ENCODE measurements at places on chromosomes 12 and 14. TPM values are rescaled to one million over a fixed set of nuclear protein-coding genes. Genes with fewer than 3 reads are reported as not detected.

DNA sequence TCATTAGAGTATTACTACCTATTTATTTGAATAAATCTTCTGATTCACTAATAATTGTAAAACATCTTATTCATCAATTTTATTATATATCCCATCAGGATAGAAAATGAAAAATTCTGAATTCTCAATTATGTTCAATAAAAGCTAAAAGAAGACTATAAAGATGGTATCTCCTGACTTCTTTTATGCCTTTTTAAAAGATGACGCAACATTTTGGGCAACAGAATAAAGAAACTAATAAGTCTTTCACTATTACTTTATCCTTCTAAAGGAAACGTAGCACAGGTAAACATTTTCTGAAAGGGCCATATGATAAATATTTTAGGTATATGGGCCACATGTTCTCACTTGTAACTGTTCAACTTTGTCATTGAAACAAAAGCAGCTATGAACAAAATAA lies 10.1 kb upstream of the ATXN7L3B start:
- DNase-seq: no peak

KRT83 gene
- not detected for total RNA-seq

ATF7 gene
- total RNA-seq: 22.6 TPM

DNA sequence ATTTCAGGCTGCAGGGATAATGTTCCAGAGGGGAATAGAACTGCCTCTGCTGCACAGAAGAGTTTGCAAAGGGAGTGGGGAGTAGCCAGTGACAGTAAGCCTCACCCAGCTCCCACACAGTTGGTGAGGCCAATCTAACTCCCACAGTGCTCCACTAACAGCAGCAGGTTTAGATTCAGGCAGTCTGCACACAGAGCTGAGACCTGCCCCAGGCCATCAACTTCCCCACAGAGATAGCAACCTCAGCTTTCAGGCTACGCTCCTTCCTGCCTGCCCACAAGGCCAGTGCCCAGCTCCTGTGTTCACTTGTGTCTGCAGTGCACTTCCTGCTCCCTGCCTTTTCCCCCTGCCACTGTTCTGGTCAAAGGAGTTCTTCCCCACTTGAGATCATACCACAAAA lies 107.5 kb downstream of the TBC1D30 start:
- DNase-seq: no peak

DNA sequence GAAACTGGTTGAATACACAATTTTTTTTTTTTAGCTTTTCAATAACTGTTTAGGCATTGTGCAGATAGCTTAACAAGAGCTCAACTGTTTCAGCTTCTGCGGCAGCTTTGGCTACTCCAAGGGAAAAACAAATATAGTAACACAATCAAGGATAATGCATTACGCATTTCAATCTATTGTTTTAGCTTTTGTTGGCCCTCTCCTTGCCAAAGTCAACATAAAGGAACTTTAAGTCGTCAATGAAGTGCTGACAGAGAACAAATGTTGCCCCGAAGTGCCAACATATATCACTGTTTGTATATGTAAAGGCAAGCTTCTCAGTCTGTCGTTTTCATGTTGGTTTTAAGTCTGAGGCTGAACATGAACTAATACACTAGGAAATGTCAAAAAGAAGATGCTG lies 1087.4 kb upstream of the FLRT2 start:
- DNase-seq: no peak

DNA sequence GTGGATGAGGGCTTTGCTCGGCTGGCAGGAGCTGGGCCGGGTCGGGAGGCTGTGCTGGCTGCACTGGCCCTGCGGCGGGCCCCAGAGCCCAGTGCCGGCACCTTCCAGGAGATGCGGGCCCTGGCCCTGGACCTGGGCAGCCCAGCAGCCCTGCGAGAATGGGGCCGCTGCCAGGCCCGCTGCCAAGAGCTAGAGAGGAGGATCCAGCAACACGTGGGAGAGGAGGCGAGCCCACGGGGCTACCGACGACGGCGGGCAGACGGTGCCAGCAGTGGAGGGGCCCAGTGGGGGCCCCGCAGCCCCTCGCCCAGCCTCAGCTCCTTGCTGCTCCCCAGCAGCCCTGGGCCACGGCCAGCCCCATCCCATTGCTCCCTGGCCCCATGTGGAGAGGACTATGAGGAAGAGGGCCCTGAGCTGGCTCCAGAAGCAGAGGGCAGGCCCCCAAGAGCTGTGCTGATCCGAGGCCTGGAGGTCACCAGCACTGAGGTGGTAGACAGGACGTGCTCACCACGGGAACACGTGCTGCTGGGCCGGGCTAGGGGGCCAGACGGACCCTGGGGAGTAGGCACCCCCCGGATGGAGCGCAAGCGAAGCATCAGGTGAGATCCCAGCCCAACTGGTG lies 11.5 kb downstream of the ARHGEF40 start:
- no peak for DNase-seq

DNA sequence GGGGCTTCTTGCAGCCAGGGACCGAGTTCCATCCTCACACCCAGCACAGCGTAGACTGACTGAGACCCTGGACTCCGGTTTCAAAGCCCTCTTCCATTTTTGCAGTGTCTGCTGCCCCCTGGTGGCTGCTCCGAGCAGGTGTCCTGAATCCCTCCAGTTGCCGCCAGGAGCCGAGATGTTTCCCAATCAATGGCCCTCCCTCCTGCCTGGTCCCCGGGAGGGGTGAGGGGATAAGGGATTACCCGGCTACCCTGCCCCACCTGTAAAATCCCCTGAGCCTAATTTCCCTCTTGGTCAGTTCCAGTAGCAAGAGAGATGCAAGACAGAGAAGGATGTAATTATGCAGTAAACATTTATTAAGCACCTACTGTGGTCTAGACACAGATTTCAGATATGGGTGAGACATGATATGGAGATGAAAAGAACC lies 55.0 kb downstream of the PHETA1 start:
- peak; percentile 79 for DNase-seq

SYT1 gene
- total RNA-seq: not detected

IAPP gene
- not detected for total RNA-seq

DNA sequence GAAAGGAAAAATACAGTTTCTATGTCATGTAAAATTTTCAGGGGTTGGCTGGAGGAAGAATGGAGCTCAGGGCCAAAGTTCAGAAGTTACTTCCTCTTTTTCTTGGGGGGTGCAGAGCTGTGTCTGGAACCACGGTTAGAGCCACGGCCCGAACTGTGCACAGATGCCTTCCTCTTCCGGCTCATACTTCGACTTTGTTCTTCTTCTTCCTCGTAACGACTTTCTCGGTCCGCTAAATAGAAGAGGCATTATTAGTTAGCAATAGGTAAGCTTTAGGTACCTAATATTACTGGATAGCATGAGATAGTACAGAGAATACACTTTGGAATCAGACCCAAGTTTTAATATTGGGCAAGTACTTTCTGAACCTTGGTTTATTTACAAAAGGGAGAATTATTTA lies 31.2 kb downstream of the SUPT16H start:
- DNase-seq: no peak

DNA sequence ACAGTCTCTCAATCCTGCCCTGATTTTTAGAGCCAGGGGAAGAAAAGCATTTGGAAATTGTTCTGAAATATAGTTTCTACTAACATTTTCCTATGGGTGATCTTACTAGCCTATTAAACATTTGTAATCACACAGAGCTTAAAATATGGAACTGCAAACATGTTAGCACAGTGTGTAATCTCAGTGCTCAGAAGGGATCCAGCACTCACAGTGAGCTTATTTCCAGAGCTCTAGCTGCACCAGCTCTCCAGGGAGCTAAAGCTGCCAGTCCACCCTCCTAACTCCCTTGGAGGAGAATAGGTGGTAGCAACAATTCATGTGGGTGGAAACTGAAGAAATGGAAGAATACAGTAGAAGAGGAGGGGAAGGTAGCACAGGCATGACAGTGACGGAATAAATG lies 64.9 kb upstream of the SYT1 start:
- DNase-seq: no peak

GRCh38 chr12:100375038-100375735 lies 18.3 kb downstream of the SLC17A8 start:
- DNase-seq: no peak

BDKRB2 gene
- not detected for total RNA-seq

GRCh38 chr14:65676361-65677014 lies 264.0 kb downstream of the FUT8 start:
- DNase-seq: no peak

- DNase-seq: no peak
These were observed 54.3 kb upstream of the TMCC3 start for GRCh38 chr12:94704452-94705306.

- no peak for DNase-seq
These were observed 35.8 kb downstream of the ATP2A2 start for GRCh38 chr12:110316861-110317260.

DNA sequence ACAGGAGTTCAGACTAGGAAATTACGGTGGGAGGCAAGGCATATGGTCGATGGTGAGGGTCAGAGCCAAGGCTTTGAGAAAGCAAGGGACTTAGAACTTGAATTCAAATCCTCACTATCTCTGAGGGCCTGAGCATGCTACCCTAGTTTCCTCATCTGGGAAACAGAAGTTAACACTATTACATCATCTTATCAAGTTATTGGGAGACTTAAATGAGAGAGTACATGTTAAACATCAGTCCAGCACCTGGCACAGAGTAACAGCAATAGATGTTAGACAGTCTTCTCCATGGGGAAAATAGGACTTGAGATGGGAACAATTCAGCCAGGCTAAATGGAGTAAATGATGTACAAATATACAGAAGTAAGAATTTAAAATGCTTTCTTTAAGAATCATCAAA lies 38.5 kb downstream of the SLC38A1 start:
- no peak for DNase-seq

- DNase-seq: no peak
These were observed 167.6 kb downstream of the ANO2 start for GRCh38 chr12:5777451-5777850.

- no peak for DNase-seq
These were observed 720.5 kb downstream of the VRK1 start for GRCh38 chr14:97517566-97518234.

- DNase-seq: no peak
These were observed 392.5 kb downstream of the ADAMTS20 start for GRCh38 chr12:43159506-43159905.

DNA sequence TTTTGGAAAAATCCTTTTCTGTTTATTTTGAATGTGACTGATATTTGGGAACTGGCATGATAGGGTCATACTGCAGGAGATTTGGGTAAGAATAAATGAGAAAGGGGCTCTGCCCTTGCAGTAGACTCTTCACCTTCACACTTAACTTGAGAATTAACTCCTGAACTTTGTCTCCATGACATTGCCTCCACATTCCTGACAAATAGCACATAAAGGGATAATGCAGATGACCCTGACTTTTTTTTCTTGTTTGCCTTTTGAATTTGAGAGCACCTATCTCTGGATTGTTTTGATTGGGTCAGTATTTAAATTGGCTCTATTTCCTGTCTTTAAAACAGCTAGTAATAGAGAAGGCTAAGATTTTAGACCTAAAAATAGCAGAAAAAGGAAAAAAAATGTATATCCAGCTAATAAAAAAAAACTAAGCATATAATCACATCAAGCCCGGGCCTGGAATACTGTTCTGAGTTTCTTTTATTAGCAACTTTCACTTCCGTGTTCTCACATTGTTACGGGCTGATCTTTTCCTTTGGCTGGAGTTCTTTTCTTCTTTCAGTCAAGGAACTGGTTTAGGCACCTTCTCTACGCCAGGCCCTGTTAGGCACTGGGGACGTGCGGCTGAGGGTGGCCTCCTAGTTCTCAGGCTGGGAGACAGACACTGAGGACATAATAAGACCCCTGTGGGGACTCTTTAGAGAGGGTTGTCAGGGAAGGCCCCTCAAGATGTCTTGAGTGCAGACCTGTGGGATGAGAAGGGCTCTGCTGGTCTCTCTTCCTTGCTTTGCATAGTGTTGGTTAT lies 53.1 kb upstream of the GNPNAT1 start:
- no peak for DNase-seq

- peak; percentile 11 for DNase-seq
These were observed 4.0 kb upstream of the NAA25 start for GRCh38 chr12:112112409-112113133.

ALDH2 gene
- total RNA-seq: 3.2 TPM

SERPINA9 gene
- not detected for total RNA-seq

OTOGL gene
- total RNA-seq: not detected

CD163 gene
- not detected for total RNA-seq

DNA sequence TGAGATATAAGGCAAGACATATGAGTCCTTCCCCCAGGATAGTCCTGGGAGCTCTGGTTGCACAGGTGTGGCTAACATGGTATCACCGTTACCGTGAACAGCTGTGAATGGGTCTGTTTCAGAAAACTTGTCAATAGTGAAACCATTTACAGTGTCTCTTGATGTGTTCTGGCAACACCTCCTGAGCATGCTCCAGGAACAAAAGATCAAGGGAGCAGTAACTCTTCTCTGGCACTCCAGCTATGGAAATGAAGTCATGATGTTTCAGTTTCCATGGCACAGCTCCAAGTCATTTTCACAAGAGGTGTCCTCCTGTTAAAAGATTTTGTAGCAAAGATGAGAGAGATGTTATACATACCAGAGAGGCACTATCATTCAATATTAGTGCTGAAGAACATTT lies 253.7 kb downstream of the SNAPC1 start:
- DNase-seq: no peak

- DNase-seq: no peak
These were observed 52.1 kb downstream of the DERA start for GRCh38 chr12:15963271-15963670.

- DNase-seq: no peak
These were observed 48.7 kb downstream of the DPF3 start for GRCh38 chr14:72845196-72845595.

- DNase-seq: no peak
These were observed 15.8 kb upstream of the ORAI1 start for GRCh38 chr12:121610239-121611149.

DNA sequence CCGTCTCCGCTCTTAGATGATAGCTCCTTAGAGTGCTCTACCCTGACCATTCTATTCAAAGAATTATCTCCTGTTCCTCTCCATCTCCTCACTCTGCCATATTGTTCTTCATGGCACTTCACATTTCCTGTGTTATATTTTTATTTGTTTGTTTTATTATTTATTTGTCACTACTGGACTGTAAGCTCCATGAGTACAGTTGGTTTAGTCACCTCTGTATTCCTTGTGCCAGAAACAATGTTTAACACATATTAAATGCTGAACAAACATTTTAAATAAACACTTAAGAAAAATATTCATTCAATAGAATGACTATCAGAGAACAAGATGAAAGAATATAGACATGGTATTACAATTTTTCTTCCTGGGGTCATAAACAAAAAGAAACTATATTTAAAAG lies 35.6 kb downstream of the KIAA0586 start:
- no peak for DNase-seq

GALNT8 gene
- total RNA-seq: 0.38 TPM

DNA sequence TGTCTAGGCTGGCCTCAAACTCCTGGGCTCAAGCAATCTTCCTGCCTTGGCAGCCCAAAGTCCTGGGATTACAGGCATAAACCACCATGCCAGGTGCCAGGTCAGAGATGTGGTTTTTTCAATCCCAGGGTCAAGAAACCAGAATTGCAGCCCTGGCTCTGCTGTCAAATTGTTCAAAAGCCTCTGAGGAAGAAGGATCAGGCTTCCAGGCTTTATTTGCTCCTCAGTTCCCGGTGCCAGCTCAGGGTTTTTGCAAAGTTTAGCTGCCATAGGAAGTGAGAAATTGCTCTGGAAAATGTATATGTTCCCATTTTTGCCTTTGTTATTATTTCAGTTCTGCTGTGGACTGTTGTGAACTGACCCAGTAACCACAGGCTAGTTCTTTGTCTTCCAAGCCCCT lies 28.7 kb downstream of the WNT5B start:
- no peak for DNase-seq
